Activated CD4-positive, alpha-beta T cell treated with anti-CD3 and anti-CD28 coated beads, Interleukin-2, amount 50 U/mL, for 16 hours (primary cell): ENCODE measurements at places on chromosomes 5 and 9.

GRCh38 chr5:149302641-149303040 lies 31.0 kb downstream of the AFAP1L1 start:
- no peak for DNase-seq

- no peak for DNase-seq
Observed at GRCh38 chr5:88045931-88046461, 222.6 kb downstream of the TMEM161B start.

GRCh38 chr5:41832430-41832829 lies 37.8 kb downstream of the OXCT1 start:
- no peak for DNase-seq

GRCh38 chr9:81894891-81895290 lies 33.3 kb upstream of the SPATA31D4 start:
- no peak for DNase-seq

GRCh38 chr5:141326088-141326854 lies 4.0 kb upstream of the PCDHGA1 start:
- peak; percentile 60 for DNase-seq
